NCI-H1092 treated with DMSO at 0.1 percent for 48 hours (cell line): ENCODE measurements at places on chromosomes 13 and 19.

- DNase-seq: no peak
These were observed 35.4 kb downstream of the WDFY2 start for GRCh38 chr13:51619614-51620013.

DNA sequence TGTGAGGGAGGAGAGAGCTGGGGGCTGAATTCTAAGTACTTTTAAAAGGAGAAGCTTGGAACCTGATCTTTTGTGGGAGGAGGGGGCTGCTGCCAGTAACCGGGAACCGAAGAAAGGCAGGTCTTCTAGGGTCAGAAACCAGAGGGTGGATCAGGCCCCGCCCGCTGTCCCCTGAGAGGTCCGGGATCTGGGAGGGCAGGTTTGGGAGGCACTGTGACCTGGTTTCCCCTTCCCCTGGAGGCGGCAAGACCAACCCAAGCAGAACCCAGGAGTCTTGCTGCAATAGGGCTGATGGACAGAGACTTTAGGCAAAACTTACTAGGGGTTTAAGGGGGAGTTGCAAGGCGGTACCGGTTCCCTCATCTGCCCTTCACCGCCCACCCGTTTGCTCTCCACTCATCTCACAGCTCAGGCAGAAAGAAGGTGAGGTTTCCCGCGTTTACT lies 707 bp upstream of the KLK8 start:
- no peak for DNase-seq

- no peak for DNase-seq
These were observed 33.6 kb downstream of the TUBGCP3 start for GRCh38 chr13:112554214-112554850.

DNA sequence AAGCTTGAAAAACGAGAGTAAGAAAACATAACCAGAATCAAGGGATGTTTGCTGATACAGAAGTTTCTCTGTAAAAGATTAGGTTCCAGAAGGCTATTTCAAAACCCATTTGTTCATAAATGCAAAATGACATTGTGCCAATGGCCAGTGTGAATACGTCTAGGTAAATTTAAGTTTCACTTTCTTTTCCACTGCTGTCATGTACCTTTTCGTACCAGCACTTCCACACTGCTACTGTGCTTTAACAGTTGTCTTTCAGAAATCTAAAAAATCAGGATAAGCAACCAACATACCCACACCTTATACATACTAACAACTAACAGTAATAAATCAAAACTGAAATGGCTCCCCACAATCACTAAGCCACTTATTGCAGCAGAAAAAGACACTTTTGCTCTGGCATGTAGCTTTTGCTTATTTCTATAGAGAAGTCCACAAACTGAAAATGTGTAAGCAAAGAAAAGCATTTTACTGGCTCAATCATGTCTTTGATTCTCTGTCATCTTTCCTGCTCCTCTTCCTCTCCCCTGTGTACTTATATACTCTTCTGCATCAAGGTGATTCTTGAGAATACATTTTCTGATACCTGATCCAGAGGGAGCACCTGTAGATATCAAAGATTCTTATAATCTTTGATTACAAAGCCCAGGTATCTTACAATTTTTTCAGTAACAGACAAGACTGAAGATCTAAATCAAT lies 34.3 kb downstream of the ELF1 start:
- DNase-seq: no peak

- DNase-seq: no peak
These were observed 1.7 kb upstream of the S1PR4 start for GRCh38 chr19:3176715-3177501.
